Liver (tissue), 10 donors: ENCODE measurements at places on chromosomes 6 and 20. TPM values are rescaled to one million over a fixed set of nuclear protein-coding genes. Genes with fewer than 3 reads are reported as not detected.

DNA sequence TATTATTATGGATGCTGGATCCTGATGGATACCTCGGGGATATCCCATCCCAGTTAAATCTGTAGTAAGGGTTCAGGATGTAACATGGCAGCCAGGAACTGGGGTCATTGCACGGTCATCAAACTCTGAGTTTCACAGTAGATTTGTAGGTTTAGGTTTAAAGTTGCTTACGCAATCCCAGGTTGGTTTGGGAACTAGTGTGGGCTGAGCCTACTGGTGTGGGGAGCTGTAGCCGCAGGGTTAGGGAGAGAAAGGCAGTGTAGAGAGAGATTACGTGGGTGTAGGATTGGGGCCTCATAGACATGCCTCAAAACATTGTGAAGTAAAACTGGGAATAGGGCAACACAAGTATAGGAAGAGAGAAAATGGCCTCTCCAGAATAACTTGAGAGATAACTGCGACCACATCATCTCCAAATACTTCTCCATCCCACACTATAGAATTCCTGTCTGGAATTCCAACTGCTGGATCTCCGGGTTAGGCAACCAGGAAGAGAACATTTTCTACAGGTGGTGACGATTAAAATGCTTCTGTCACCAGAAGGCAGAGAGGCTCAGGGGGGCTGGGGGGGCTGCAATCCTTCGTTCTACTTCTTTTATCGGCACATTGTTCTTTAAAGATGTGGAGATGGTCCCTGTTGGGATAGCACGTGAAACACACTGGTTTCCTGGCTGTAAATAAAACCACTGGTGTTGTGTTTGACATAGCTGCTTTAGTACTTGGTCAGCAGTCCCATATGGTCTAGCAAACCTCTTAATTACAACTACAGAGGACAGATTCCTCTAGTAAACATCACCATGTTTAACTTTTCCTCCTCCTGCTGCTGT lies 44.9 kb upstream of the TMEM170B start:
- H3K27ac ChIP-seq, result no peak overlapping the region
- H3K36me3 ChIP-seq, result no peaks in the 10 kb centered on the region
- H3K4me3 ChIP-seq, result no peak overlapping the region

DNA sequence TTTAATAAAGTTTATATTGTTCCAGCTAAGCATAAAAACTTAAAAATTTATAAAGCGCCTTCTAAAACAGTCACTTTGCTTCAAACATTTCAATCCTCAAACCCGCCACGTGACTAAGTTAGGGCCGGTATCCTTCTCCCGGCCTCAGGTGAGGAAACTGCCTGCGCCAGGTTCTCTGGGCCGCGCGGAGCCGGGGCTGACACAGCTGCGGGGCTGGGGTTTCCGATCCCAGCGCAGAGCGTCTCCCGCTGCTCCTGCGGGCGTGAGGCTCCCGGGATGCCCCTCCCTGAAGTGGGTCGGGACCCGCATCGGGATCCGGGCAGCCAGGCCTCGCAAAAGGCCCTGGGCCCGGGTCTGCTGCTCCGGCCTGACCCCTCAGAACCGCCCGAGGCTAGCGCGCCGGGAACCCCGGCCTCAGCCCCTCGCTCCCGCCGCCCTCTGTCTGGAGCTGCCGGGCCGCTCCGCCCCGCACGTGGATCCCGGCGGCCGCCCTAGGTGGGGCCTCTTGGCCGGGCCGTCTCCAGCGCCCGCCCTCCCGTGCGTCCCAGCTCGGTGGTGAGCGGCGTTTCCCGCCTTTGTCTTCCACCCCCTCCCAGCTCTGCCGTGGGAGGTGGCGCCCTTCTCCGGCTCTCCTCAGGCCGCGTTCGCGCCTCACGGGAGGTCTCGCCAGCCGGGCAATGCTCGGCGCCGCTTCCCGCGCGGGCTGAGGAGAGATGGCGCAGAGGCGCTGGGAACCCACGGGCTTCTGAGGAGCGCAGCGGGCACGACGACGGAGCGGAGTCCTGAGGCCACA lies 267.9 kb downstream of the DLL1 start:
- H3K27me3 ChIP-seq, result no peaks in the 10 kb centered on the region
- no peak for DNase-seq
- no peak overlapping the region for H3K4me3 ChIP-seq

GRCh38 chr6:12013307-12013719 lies 1.2 kb downstream of the HIVEP1 start:
- H3K4me3 ChIP-seq, result peak overlapping the region; percentile 91
- no peaks in the 10 kb centered on the region for H3K27me3 ChIP-seq
- H3K36me3 ChIP-seq, result peaks cover 26% of the 10 kb centered on the region
- peaks cover 3% of the 10 kb centered on the region for H3K4me1 ChIP-seq
- DNase-seq, result no peak

POM121L2 gene
- total RNA-seq, result not detected

GRCh38 chr20:11248687-11249638 lies 575.2 kb upstream of the JAG1 start:
- no peak overlapping the region for H3K4me3 ChIP-seq
- no peak for DNase-seq
- H3K27me3 ChIP-seq, result no peaks in the 10 kb centered on the region
- no peaks in the 10 kb centered on the region for H3K36me3 ChIP-seq

- peak; percentile 81 for DNase-seq
- no peak overlapping the region for H3K4me3 ChIP-seq
- no peak overlapping the region for H3K27ac ChIP-seq
These were observed 92.1 kb downstream of the TASP1 start for GRCh38 chr20:13546497-13547131.

DNA sequence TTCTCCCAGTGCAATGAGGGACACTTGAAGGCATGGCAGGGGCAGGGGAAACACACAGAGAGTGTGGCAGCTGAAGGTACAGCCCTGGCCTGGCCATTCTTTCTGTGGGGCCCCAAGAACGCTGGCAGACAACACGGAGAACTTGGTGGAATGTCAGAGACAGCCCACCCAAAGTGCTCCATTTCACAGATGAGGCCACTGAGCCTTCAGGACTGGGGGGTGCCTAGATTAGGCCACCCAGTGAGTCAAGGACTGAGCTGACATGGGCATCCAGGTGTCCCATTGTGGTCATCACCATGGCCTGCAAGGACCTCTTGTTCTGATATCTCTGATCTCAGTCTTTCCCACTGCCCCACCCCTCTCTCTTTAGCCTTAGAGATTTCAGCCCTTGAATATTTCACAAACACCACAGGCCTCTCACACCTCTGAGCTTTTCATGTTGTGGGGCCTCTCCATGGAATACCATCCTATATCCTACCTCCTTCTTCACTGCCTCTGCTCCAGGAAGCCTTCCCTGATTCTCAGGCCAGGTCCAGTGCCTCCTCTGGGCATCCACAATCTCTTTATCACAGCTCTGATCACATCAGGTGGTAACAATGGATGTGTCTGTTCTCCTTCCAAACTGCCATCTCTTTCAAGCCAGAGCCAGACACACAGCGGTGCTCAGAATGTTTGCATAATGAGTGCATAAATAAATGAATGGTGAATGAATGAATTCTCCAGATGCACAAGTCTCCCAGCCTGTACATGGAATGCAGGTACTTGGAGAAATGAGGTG lies 2.0 kb upstream of the RSPO4 start:
- DNase-seq, result no peak
- no peaks in the 10 kb centered on the region for H3K4me1 ChIP-seq
- no peak overlapping the region for H3K4me3 ChIP-seq
- peaks cover 5% of the 10 kb centered on the region for H3K27me3 ChIP-seq
- H3K36me3 ChIP-seq, result no peaks in the 10 kb centered on the region

DNA sequence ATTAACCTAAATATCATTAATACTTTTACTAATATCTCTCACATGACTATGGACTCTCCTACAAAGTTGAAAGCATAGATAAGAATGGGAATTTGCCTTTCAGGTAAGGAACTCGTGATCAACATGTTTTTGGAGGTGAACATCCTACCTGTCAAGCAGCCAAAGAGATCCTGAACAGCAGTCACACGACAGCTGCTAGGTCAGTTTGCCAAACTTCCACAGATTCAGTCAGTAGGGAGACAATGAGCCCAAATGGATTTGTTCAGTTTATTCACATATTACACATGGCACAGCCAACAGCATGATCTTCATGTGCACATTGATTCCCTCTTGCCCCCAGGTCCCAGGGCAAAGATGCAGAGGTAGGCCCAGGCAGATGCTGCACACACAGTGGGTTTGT lies 86.1 kb upstream of the LOC128125822 start:
- DNase-seq, result no peak
- no peaks in the 10 kb centered on the region for H3K27me3 ChIP-seq
- H3K4me3 ChIP-seq, result no peak overlapping the region
- H3K36me3 ChIP-seq, result no peaks in the 10 kb centered on the region
- no peak overlapping the region for H3K27ac ChIP-seq
- H3K4me1 ChIP-seq, result peaks cover 7% of the 10 kb centered on the region

ZSCAN16 gene
- 3.5 TPM for total RNA-seq

GRCh38 chr20:56974499-56975250 lies 291.8 kb downstream of the BMP7 start:
- H3K27me3 ChIP-seq, result no peaks in the 10 kb centered on the region
- DNase-seq, result no peak
- H3K27ac ChIP-seq, result no peak overlapping the region
- H3K4me1 ChIP-seq, result no peaks in the 10 kb centered on the region
- no peak overlapping the region for H3K4me3 ChIP-seq

DNA sequence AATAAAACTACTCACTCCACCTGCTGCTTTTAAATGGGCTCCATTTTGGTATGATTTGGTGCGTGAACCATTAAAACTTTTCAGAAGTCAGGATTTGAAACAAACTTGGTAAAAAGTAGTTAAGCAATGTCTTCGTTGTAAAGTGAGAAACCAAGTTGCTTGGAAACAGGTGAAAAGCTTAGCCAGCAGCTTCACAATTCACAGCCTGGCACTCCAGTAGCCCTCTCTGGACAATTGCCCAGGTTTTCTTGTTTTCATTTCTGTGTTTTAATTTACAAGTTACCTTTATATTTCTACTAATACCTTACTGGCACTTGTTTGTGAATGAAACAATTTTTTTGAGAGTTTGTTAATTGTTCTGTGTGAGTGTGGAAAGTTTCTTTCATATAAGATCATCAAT lies 12.8 kb downstream of the NT5E start:
- no peak overlapping the region for H3K4me3 ChIP-seq
- H3K36me3 ChIP-seq, result peaks cover 7% of the 10 kb centered on the region
- H3K4me1 ChIP-seq, result peaks cover 51% of the 10 kb centered on the region
- DNase-seq, result no peak

EMILIN3 gene
- total RNA-seq, result not detected

- DNase-seq, result no peak
- no peaks in the 10 kb centered on the region for H3K27me3 ChIP-seq
- peak overlapping the region; percentile 39 for H3K27ac ChIP-seq
These were observed 4.3 kb downstream of the MTG2 start for GRCh38 chr20:62186887-62187866.

DNA sequence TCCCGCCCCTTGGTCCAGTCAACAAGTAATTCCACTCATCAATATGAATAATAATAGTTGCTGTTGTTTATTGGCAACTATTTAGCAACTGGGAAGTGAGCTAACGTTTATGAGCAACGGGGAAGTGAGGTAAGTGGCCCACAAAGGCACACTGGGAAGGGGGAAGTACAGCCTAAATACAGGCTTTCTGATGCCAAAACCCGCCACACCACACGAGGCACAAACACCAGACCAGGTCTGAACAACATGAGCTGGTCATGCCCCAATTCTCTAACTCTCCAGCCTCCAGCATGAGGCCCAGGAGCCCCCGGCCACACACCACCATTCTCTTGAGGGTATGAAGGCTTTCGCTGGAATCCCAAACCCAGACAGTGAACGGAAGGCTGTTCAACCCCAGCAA lies 50.8 kb downstream of the PREX1 start:
- peak overlapping the region; percentile 2 for H3K27ac ChIP-seq
- no peak for DNase-seq
- H3K4me1 ChIP-seq, result peaks cover 6% of the 10 kb centered on the region
- H3K4me3 ChIP-seq, result no peak overlapping the region

DNA sequence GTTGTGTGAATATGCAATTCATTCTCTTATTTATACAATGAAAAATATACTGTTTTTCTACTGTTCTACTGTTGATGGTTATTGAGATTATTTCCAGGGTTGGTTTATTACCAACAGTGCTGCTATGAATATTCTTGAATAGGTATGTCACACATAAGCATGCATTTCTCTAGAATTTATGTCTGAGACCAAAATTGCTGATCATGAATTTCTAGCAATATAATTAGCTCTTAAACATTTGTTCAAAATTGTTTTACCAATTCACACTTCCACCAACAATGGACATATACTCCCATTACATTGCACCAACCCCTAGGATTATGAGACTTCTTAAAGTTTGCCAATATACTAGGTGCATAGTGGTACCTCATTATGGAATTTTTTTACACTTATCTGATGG lies 164.1 kb upstream of the KCNQ5 start:
- H3K36me3 ChIP-seq, result no peaks in the 10 kb centered on the region
- H3K4me1 ChIP-seq, result no peaks in the 10 kb centered on the region
- no peak overlapping the region for H3K4me3 ChIP-seq

DNA sequence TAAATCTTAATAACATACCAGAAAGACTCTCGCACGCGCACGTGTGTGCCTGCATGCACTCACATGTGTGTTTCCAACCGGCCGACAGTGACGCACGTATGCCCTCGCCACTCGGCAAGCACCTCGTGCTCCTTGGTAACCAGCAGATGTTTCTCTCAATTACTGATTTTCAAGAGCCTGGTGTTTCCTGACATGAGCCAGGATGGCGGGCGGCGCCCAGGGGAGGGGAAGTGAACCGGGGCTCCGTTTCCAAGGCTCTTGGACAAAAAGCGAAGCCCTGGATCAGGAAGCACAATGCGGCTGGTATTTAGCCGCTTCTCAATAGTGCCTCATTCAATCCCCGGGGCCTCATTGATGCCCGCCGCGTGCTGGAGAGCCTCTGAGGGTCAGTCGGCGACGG lies 37.7 kb downstream of the PMEPA1 start:
- H3K36me3 ChIP-seq, result no peaks in the 10 kb centered on the region
- H3K4me1 ChIP-seq, result no peaks in the 10 kb centered on the region
- no peak overlapping the region for H3K4me3 ChIP-seq
- no peak overlapping the region for H3K27ac ChIP-seq

KCNS1 gene
- 0.09 TPM for total RNA-seq

SALL4 gene
- total RNA-seq, result 2.0 TPM

- H3K4me3 ChIP-seq, result no peak overlapping the region
- H3K27me3 ChIP-seq, result no peaks in the 10 kb centered on the region
- H3K36me3 ChIP-seq, result no peaks in the 10 kb centered on the region
- H3K4me1 ChIP-seq, result no peaks in the 10 kb centered on the region
These were observed 857.6 kb upstream of the SLC35B3 start for GRCh38 chr6:9292975-9293374.

DNA sequence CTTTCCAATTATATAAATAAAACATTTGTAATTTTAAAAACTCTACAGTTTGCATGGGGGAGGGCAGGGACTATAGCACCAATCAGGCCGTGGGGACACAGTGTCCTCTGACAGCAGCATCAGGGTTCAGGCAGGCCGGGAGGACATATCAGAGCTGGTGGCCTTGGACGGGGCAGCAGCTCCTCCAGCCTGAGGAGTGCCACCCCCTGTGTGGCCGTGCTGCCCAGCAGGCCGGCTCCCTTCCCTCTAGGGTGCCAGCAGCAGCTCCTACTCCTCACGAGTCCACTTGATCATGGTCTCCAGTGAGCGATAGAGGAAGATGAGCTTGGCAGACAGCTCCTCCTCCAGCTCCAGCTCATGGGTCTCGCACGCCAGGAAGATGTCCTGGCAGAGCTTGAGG lies 144.0 kb upstream of the PHACTR3 start:
- no peaks in the 10 kb centered on the region for H3K36me3 ChIP-seq
- DNase-seq, result no peak
- H3K27me3 ChIP-seq, result no peaks in the 10 kb centered on the region
- peaks cover 3% of the 10 kb centered on the region for H3K4me1 ChIP-seq

CLDN20 gene
- not detected for total RNA-seq

GPR6 gene
- not detected for total RNA-seq

GRCh38 chr20:62370807-62371587 lies 3.9 kb upstream of the LAMA5 start:
- DNase-seq, result no peak
- peaks cover 35% of the 10 kb centered on the region for H3K4me1 ChIP-seq
- no peaks in the 10 kb centered on the region for H3K36me3 ChIP-seq
- H3K4me3 ChIP-seq, result no peak overlapping the region
- no peaks in the 10 kb centered on the region for H3K27me3 ChIP-seq
- peak overlapping the region; percentile 55 for H3K27ac ChIP-seq

TUBB2B gene
- 2.1 TPM for total RNA-seq
